ENCODE measurements at places on chromosomes 2 and 18.

DNA sequence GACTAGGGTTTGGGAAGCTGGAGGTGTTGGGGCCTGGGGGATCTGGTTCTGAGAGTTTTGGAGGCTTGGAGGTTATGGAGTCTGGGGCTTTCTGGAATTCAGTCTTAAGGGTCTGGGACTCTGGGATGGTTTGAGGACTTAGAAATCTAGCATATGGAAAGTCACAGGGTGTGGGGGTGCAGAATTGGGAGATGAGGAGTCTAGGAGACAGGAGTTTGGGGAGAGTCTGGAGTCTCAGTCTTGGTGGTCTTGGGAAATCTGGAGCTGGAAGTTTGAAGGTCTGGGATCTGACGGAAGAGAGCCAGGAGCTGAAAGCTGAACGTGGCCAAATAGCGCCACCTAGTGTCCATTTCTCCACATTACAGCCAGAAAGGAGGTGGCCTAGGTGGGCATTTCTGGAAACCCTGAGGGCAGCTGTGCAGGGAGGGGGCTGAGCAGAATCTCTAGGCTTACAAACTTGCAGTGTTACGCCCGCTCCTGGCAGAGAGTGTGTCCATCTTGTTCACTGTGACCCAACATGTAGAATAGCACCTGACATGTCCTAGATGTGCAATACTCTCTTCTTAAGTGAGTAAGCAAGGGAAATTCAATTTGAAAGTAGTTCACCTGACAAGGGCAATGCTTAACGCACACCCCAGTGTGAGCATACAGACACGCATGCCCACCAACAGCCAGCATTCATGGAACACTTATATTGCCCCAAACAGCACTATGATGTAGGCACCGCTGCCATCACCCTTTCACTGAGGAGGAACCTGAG lies 204.8 kb downstream of the TFCP2L1 start:
- DNase-seq: peak; percentile 16

DNA sequence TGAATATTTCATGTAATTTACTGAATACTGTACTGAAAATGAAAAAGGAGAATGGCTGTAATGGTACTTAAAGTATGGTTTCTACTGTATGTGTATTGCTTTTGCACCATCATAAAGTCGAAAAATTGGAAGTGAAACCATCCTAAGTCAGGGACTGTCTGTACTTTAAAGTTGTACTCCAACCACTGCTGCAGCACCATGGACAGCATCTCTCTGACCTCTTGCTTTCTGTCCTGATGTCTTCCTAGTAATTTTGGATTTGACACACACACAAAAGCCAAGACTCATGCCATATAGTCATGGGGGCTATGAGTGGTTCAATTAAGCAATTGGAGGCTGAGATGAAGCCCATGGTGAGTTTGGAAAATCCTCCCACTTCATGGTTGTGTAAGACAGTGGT lies 256.3 kb upstream of the PKDCC start:
- no peak for DNase-seq

DNA sequence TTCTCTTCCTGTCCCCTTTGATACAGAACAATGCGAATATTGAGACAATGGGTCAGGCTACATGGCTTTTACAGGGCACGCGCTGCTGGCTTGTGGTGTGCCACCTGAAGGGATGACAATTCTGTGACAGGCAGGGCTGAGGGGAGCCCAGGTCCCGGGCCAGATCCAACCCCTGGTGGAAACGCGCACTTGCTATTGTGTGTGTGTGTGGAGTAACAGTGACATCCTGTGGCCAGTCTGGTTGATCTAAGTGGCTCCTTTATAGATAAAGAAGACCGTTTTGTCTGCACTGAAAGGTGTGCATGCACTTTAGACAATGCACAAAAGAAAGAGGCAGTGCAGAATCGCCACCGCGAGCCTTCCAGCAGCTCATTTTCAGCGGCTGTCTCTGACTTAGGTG lies 273.6 kb downstream of the HRH4 start:
- no peak for DNase-seq

- no peak for DNase-seq
Measured at GRCh38 chr2:132595693-132596092, 74.3 kb downstream of the LYPD1 start.

GRCh38 chr2:14778015-14778414 lies 145.5 kb downstream of the LRATD1 start:
- DNase-seq: no peak
